NCI-H1436 treated with DMSO at 0.1 percent for 48 hours (cell line): ENCODE measurements at places on chromosomes 11 and 22.

GRCh38 chr11:22339611-22340010 is 1.4 kb downstream of the SLC17A6 start:
- DNase-seq, result no peak

DNA sequence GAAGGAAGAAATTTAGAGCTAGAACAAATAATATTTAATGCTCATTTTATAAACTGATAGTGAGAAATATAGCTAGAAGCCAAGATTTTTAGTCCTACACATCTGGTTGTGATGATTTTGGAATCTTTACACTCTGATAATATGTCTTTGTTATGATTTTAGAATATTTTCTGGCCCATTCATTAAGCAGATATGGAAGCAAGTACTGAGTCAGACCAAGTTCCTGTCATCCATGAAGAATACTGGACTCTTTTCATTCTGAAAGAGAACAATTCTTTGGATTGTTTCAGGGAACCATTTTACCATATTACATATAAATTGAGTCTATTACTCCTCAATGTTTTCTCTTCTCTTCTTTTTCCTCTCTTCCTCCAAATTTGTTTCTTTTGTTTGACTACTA is 227.4 kb downstream of the TMEM135 start:
- DNase-seq, result no peak

DNA sequence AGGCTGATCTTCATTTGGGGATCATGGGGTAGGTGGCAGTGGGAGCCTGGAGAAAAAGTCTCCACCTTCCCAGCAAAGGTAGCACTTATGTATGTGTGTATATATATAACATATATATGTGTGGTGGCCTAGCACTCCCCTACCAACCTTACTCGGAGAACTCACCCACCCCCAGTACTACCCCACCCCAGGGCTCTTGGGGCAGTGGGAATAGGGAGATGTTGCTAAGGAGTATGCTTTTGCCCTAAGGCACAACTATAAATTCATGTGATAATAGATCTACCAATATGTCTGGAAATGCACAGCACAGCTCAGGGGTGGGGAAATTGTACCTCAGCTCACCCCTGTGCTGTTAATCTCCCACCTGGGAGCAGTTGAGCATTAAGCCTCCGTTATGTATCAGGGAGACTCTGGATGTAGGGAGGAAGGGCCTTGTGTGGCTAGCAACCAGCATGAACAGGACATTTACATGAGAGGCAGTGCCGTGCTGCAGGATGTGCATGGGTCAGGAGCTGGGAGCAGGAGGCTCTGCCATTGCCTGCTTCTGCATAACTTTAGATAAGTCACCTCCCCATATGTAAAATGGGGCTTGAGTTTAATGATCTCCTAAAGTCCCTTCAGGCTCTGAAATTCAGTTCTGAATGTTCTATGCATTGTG is 57.3 kb downstream of the C11orf91 start:
- no peak for DNase-seq

DNA sequence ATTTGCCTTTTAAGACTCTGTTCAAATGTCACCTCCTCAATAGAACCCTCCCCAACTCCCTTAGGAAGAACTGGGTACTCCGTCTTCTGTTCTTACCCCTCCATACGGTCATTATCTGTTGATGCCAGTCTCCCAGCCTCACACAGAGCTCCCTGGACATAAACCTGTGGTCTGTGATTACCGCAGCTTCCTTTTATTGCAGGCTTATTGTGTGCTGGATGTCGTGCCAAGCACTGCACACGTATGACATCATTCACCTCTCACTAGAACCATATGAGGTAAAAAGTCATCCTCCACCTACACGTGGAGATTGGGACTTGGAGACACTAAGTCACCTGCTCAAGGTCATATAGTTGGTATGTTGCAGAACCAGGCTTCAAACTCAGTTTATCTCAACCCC is 15.3 kb downstream of the PTPN5 start:
- DNase-seq, result no peak

DNA sequence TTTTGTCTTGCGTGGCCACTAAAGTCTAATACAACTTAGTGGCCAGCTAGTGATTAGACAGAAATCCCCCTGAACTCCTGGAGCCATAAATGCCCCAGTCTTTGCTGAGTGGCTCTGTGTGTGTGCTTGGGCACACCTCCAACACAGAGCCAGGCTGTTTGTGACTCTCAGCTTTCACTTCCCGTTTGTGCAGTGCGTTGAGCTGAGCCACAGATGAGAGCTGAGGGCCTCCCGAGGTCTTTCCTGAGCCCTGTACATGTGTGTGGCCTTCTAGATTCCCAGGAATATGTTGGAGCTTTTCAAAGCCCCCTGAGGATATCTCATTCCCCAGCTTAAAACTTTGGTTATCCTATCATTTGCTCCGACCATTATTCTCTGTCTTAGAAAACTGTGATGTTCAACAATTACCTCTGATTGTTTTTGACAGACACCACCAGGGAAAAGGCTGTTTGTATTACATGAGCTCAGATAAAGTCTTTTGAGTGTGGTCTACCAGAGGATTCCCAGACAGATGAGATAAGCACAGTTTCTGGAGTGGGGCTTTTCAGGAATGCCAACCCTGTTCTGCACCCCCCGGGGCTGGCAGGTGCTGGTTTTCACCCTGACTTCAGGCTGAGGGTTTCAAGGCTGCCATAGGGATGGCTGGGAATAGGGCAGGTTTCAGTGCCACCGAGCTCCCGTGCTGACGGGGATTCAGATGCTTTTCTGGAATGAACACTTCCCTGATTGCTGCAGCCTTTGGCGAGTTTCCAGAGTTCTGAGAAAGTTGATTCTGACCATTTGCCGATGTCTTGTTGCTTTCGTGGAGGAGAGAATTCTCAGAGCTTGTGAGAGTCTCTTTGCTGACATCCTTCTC is 23.8 kb downstream of the IGHMBP2 start:
- no peak for DNase-seq

DNA sequence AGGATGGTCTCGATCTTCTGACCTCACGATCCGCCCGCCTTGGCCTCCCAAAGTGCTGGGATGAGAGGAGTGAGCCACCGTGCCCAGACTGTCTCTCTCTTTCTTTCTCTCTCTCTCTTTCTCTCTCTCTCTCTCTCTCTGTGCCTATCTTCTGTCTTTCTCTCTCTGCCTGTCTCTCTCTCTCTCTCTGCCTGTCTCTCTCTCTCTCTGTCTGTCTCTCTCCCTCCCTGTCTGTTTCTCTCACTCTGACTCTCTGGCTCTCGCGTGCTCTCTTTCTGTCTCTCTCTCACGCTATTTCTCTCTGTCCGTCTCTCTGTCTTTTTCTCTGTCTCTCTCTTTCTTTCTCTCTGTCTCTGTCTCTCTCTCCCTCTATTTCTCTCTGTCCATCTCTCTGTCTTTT is 3911.2 kb upstream of the OR11H1 start:
- no peak for DNase-seq

DNA sequence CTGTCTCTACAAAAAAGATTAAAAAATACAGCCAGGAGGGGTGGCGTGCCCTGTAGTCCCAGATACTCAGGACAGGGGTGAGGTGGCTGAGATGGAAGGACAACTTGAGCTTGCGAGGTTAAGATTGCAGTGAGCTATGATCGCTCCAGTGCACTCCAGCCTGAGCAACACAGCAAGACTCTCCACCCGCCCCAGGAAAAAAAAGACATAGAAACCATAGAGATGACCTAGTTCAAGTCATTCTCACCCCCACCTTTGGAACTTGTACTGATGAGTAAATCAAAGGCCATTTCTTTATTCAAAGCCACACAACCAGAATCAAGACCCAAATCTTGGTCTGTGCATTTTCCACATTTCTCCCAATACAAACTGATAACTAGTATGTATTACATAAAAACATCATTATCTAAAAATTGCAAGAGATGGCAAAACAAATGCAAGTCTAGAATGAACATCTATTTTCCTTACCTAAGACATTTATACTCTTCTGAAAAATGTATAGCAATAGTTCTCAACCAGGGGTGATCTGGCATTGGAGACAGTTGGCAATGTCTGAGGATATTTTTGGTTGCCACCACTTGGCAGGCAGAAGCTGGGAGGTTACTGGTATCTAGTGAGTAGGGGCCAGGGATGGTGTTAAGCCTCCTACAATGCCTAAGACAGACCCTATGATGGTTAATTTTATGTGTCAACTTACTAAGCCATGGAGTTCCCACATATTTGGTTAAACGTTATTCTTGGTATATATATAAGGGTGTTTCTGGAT is 34.6 kb downstream of the LGR4 start:
- DNase-seq, result no peak

GRCh38 chr11:60984636-60985035 is 13.2 kb downstream of the CD6 start:
- no peak for DNase-seq

DNA sequence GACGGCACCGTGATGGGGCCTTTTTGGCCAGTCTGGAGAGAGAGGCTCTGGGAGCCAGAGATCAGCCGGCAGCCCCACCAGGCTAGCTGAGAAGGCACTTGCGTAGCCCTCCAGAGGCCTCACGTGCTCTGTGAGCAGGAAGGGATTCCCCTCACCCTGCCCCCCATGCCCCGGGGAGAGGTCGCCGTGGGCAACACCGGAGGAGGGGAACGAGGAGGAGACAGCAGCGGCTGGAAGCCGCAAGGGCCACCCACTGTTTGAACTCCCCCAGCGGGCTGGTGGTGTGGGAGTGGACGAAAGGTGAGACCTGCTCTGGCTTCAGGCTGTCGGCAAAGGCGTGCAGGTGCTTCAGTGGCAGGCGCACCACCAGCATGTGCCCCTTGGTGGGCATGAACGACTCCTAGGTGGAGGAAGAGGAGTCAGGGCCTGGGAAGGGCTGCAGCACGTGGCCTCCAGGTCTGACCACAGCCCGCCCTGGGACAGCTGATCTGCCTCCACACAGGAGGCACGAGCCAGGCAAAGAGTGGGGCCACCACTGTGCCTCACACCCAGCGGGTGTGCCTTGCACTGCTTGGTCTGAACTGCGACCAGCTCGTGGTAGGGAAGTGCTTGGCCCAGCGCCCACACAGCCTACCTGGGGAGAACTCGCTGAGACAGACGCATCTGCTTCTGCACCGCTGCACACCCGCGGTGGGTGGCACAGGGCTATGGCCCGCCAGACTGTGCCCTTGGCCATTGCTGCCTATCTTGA is 99.9 kb downstream of the MED15 start:
- no peak for DNase-seq

DNA sequence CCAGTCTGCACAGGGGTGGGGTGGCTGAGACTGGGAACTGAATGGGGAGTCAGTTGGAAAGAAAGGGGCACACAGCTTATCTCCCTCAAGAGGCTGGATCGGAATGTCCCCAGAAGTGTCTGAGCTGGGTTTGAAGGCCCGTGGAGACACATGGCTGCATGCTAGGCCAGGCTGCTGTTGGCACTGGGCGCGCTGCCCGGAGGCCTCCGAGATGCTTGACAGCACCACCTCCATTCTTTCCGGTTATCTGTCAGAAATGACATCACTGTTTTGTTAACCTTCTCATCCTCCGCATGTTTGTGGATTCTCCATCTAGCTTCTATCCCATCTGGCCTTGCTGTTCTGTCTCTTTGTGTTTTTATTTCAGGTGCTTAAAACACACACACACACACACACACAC is 85.5 kb downstream of the APIP start:
- no peak for DNase-seq

DNA sequence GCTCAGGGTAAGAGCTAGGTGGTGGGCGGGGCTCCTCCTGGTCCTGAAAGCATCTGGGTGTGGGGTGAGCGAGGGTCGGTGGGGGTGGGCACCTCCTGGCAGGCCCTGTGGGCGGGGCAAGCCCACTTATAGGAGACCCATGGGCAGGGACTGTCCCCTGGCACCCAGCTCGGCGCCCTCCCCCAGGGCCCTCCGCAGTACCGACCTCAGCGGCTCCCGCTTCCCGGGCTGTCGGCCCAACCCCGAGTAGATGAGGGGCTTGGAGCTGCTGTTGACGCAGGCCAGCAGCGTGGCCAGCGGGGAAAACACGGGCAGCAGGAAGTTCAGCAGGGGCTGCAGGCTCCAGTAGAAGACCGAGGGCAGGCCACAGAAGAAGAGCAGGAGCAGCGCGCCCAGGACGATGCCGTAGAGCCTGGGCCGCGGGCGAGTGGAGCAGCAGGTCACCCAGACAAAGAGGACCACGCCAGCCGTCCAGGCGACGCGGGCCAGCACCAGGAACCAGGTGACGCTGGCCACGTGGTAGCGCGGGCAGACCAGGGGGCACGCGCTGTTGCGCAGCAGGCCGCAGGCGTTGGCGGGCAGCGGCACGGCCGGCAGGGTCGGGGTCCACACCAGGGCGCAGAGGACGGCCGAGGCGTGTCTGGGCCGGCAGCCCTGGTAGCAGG is 663 bp downstream of the MRGPRG start:
- DNase-seq, result no peak

DNA sequence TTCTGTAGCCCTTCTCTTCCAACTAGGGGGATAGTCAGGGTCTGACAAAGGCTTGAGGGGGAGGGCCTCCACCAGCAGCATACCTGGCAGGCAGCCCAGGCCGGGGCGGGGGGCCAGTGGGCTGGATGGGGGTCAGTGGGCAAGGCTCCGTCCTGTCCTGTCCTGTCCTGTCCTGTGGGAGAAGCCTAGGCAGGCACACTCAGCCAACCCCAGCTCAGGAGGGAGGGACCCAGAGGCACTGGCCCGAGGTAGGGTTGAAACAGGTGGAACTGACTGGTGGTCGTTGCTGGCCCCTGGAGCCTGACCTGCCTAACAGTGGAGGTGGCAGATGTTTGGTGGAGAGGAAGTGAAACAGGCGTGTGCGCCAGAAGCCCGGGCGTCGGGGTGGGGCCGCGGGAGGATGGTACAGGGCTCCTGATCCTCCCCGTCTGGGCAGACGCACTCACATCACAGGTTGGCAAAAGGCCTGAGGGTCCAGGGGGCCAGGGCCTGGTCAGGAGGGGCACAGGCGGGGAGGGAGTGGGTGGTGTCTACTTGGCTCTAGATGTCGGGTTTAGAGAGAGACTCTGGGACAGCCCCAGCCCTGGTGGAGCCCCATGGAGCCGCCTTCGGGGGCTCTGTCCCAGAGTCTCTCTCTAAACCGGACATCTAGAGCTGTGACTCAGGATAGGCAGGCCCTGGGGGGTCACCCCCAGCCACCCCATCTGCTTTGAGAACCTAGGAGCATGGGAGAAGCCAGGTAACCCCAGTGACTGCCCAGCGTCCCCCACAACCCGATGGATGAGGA is 32.5 kb upstream of the GRAMD4 start:
- DNase-seq, result no peak

DNA sequence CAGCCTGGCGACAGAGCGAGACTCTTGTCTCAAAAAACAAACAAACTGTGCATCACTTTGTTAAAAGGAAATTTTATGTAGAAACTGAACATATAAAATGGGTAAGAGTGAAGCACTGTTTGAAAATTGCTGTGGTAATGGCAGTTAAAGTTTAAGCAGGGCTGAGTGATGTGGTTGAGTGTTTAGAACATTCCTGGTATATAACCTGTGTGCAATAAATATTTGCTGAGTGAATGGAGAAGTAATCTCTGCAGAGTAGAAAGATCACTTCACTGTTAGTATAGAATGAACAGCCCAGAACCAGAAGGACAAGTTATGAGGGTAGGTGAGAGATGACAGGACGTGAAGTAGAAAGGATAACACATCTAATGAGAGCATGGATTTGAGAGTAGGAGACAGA is 27.3 kb downstream of the CECR2 start:
- no peak for DNase-seq
